ENCODE measurements at places on chromosomes 16 and 17.

DNA sequence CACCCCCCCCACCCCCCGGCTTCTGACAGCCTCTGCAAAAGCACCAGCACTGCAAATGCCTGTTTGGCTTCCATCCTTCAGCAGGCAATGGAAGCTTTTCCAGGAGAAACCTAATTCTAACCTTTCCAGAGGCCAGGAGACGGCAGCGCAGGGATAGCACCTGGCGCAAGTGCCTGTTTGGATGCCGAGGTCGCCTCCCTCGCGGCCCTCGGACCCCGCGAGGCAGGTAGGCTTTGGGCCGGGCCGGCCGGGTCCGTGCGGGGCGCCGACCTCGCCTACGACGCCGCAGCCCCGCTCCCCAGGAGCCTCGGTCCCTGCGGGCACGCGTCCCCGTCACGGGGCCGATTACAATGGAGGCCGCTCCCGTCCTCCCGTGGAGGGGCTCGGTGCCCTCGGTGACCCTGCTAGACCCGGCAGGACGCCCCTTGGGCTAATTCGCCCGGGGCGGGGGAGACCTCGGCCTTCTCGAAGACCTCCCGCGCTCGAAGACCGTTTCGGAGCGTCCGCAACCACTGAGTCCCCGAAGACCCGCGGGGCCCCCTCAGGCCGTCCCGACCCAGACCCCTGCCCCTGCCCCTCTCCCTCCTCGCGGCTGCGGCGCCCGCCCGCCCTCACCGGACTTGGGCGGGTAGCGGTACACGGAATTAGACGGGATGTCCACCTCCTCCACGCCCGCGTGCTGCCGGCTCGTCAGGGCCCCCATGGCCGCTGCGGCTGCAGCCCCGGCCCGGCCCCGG, 587 bp downstream of the RNF157 start:
- DNase-seq: no peak

- DNase-seq: no peak
Measured at GRCh38 chr16:79772784-79773183, 172.2 kb upstream of the MAF start.

- no peak for DNase-seq
Measured at GRCh38 chr17:47267354-47267828, 13.8 kb downstream of the ITGB3 start.

GRCh38 chr16:17177242-17177958, 293.4 kb downstream of the XYLT1 start:
- DNase-seq: no peak

- DNase-seq: no peak
Measured at GRCh38 chr17:50424246-50424995, 1.6 kb upstream of the ACSF2 start.

DNA sequence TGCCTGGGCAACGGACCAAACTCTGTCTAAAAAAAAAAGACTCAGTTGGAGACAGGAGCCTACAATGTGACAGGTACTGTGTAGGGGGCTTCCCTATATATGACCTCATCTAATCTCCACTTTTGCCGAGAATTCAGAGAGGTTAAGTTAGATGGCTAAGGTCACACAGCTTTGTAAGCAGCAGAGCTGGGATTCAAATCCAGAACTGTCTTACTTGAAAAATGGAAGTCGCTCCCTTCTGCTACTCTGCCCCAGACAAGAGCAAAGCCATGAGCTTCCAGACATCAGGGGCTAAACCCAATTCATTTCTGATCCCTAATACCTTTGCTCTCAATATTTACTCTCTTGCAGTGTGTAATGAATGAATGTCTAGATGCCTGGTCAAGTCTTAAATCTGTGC, 41.5 kb upstream of the ABCC12 start:
- no peak for DNase-seq

- no peak for DNase-seq
Measured at GRCh38 chr17:11554042-11554441, 44.2 kb upstream of the DNAH9 start.

- DNase-seq: no peak
Measured at GRCh38 chr17:81002409-81003361, 11.0 kb downstream of the CHMP6 start.

- DNase-seq: no peak
Measured at GRCh38 chr16:89123831-89124100, 30.1 kb downstream of the ACSF3 start.

GRCh38 chr17:28888832-28889231, 8.7 kb downstream of the FLOT2 start:
- no peak for DNase-seq

DNA sequence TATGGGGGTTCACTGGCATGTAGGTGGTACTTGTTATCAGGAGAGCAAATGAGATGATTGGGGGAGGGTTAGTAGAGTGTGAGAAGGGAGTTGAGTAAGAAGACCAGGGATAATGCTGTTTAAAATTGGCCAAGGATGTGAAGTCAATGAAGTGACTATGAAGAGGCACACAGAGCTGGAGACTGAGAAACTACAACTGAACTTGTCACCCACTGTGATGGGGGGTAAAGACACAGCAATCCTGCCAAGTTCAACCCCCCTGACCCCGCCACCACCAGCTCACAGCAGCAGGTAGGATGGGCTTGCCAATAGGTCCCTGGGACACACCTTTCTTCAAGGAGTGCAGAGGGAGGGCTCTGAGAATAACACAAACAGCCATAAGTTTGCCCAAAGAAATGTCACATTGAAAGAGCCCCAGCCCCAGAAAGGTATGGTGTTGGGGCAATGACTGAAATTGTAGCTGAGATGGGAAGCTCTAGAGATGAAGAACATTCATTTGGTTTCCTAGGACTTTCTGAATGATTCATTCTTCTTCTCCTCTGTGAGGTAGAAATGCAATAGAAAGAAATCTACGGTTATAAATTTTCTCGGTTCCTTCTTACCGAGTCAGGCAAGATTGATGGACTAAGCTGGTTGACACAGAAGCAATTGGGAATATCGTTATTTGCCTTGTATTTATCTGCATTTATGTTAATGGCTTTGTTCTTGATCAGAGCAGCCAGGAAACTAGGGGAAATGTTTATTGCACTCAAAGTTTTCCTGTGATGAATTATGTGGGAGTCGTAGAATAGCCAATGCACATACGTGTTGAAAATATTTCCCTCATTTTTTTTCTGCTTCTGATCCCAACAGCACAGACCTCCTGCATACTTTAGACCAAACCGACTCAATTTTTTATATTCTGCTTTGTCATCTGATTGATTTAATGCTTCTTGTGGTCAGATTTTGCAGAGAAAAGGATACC, 595.2 kb upstream of the CDH11 start:
- DNase-seq: no peak

DNA sequence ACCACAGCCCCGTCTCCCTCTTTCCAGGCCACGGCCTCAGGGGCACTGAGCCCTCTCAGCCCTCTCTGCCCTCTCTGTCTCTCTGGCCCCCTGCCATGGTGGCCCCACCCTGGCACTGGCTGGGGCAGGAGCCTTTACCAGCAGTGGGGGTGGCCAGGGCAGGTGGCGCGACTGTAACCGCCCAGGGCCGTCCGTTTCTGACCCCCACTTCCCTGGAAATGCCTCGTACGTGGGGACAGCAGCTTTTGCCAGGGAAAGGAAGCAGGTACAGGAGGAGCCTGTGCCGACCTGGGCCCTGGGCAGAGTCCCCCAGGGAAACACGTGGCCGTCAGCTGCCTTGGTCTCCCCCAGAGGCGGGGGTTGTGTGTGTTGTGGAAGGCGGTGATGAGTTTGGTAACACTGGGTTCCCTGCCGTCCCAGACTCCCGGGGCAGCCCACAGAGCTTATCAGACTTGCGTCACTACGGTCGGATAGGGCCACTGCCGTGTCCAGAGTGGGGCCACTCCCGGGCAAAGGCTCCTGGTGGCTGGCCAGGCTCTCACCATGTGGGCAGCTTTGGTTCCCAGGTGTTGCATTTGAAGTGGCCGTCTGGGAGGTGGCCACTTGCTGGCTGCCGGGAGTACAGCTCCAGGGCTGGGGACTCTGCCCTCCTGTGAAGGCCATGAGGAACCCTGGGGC, 249.3 kb upstream of the CIBAR2 start:
- DNase-seq: no peak

- DNase-seq: no peak
Measured at GRCh38 chr16:87047221-87048037, 269.8 kb downstream of the C16orf95 start.

GRCh38 chr16:81487301-81487720, 42.7 kb downstream of the CMIP start:
- DNase-seq: no peak

- DNase-seq: no peak
Measured at GRCh38 chr16:89001117-89002027, 24.4 kb upstream of the CBFA2T3 start.

- no peak for DNase-seq
Measured at GRCh38 chr16:27748868-27749546, 199.1 kb downstream of the KATNIP start.

GRCh38 chr17:45326626-45327025, 9.8 kb upstream of the MAP3K14 start:
- no peak for DNase-seq

GRCh38 chr16:25855818-25856217, 164.1 kb downstream of the HS3ST4 start:
- DNase-seq: no peak

- DNase-seq: no peak
Measured at GRCh38 chr16:1895949-1896675, 22.1 kb downstream of the HS3ST6 start.

DNA sequence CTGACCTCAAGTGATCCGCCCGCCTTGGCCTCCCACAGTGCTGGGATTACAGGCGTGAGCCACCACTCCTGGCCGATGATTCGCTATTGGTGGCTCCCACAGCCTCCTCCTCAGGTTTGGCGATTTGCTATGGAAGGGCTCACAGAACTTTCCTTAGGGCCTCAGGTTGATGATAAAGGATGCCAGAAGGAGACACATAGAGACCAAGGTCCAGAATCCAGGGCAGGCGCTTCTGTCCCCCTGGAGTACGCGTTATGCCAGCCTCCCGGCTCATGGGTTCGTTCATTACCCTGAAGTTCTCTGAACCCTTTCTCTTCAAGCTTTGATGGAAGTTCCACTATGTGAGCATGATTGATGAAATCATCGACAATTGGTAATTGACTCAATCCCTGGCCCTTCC, 19.9 kb downstream of the LGALS3BP start:
- DNase-seq: no peak

GRCh38 chr17:77459018-77459755, 318.4 kb downstream of the SEC14L1 start:
- DNase-seq: no peak

- DNase-seq: no peak
Measured at GRCh38 chr16:6857575-6857974, 475.1 kb upstream of the RBFOX1 start.

DNA sequence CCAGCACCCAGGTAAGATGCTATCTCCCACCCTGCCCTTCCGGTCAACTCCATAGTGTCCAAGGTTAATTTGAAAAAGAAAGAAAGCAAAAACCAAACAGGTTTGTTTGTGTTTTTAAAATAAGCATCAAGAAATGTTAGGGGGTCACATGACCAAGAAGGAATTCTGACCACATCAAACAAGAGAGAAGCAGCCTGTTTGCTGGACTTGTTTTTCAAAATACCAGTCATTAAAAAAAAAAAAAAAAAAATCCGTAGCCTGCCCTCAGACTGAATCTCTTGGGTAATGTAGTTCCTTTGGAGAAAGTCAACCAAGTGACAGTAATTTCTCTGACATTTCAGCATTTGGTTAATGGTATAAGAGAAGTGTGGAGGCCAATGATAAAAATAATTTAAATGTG, 38.4 kb downstream of the HNF1B start:
- DNase-seq: no peak

GRCh38 chr17:1294157-1294717, 14.8 kb downstream of the TRARG1 start:
- no peak for DNase-seq

DNA sequence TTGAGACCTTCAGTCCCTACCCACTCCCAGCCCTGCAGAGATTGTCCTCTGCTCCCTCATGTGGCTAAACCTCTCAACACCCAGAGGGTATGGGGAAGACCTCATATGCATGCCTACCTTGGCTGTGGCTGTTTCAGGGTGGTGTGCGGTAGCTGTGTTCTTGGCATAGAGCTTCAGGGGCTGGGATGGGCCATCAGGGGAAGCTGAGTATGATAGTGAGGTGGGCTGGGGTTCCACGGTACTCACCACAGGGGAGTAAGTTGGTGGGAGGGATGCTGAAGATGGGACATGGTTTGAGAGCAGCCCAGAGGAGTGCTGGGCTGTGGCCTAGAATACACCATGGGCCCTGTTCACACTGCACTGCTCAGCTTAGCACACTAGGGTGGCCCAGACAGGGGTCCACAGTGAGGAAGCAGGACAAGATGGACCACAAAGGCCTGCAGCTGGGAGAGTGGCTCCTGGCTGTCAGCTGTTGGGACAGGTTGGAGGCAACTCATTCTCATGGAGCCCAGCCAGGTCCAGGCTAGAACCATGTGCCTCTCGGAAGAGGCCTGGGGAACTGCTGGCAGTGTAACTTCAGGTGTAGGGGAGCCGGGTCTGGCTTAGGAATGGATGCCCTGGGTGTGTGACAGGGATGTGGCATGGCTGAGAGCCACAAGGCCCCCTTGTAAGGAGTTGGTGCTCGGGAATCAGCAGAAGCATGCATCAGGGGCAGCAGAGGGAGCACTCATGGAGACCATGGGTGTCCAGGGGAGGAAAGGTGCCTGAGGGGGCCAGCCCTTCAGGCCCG, 3.1 kb downstream of the MFAP4 start:
- DNase-seq: no peak

- DNase-seq: no peak
Measured at GRCh38 chr17:1643293-1643998, 2.1 kb downstream of the SCARF1 start.

DNA sequence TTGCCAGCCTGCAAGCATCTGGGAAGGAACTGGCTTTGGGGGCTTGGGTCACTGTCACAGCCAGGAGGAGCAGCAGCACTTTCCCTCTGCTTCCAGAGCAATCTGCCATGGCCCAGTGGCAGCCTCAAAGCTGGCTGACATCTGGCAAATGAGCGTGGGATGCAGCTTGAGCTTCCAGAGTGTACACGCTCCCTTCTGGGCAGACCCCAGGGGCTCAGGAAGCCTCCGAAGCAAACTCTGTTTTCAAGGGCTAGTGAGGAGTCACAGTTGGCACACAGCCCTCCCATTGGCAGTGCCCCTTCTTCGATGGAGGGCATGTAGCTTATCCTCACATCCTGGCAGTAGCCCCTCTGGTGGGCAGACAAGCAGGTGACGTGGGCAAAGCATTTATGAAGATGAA, 249.6 kb downstream of the ENGASE start:
- no peak for DNase-seq

Measured in GF-D8 (cell line).